ENCODE measurements at places on chromosomes 16 and 17.

DNA sequence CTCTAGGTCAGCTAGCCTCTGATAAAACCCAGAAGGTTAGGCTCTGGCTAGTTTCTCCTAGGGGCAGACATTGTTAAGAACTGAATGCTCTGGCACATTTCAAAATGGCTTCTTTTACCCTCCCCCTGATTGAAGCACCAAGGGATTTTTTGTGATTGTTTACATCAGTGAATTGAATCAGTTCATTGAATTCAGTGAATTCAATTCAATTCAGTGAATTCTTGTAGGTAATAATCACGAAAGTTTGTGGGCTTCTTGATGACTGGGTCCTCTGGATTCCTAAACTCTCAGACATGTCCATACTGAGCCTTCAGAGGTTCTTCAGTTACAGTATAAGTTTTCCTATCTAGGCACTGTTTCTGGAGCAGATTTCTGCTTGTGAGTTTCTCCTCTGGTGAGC is 135.2 kb upstream of the ELAC2 start:
- peak; percentile 60 for DNase-seq

- DNase-seq = no peak
Observed at GRCh38 chr17:67834634-67835033, 9.3 kb downstream of the BPTF start.

DNA sequence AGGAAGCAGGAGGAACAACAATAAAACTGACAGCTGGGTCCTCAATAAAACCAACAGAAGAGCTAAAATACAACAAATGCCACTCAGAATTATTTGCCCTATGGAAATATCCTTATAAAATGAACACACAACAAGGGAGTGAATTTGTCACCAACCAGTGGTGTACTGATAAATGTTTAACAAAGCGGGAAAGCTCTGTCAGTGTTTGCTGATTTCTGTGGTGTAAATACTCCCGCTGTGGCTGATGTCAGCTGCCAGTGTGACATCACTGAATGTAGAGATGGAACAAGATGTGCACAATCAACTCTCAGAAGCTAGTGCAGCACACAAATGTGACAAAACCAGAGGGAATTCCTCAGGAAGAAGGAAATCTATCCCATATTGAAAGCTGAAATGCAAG is 51.9 kb downstream of the CDYL2 start:
- no peak for DNase-seq

DNA sequence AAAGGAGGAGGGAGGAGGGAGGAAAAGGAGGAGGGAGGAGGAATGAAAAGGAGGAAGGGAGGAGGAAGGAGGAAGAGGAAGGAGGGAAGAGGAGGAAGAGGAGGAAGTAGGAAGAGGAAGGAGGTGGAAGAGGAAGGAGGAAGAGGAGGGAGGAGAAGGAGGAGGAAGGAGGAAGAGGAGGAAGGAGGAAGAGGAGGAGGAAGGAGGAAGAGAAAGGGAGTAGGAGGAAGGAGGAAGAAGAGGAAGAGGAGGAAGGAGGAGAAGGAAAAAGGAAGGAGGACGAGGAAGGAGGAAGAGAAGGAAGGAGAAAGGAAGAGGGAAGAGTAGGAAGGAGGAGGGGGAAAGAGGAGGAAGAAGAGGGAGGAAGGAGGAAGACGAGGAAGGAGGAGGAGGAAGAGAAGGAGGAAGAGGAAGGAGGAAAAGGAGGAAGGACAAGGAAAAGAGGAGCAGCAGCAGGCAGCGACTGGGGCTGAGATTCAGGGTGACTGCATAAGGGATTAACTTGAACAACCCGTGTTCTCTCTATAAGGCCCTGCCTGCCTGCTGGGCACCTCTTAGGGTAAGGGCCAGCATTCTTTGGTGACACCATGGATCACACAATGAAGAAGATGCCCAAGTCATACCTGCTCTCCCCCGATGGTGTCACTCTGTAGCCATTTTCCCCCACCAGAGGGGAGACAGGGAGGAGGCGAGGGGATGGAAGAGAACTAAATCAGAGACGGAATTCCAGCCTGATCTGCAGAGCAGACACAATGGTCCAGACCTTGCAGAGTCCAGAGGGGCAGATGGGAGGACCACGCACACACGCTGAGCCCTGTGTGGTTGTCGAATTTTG is 1.4 kb upstream of the IL34 start:
- DNase-seq = no peak

DNA sequence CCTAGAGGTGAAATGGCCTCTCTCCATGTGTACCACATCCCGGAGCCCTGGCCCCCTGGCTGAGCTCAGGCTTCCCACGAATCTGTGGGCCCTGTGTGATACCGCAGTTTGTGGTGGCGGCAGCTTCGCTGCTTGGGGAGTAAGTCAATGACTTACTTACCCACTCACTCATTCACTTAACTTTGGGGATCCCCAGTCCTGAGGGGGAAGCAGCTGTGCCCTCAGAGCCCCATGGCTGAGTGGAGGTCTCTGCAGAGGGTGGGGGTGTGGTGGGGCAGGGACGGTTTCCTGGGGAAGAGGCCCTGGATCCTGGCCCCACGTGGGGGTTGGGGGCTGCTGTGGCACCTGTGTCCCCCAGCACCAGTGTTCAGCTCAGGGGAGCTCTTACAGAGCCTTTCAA is 13.2 kb downstream of the KCNJ12 start:
- no peak for DNase-seq

- no peak for DNase-seq
Observed at GRCh38 chr17:82873521-82873920, 33.7 kb upstream of the ZNF750 start.

DNA sequence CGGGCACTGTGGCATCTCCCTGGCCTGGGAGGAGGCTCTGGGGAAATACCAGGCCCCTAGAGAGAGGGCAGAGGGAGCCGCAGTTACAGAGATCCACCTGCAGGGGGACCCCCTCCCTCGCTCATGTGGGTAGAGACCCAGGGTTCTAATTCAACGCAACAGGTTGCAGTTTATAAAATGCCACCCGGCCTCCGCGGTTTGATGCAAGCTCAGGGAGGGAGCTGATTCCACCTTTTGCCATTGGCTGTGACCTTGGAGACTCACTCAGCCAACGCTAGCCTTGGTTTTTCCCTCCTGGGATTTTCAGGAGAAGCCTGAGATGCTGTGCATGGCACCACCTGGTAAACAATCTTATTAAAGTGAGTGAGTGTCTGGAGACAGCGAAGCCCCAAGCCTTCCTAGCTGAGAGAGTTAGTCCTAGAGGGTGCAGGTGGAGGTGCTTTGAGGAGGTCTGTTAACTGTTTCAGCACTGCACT is 12.1 kb downstream of the TTLL6 start:
- DNase-seq = peak; percentile 36

DNA sequence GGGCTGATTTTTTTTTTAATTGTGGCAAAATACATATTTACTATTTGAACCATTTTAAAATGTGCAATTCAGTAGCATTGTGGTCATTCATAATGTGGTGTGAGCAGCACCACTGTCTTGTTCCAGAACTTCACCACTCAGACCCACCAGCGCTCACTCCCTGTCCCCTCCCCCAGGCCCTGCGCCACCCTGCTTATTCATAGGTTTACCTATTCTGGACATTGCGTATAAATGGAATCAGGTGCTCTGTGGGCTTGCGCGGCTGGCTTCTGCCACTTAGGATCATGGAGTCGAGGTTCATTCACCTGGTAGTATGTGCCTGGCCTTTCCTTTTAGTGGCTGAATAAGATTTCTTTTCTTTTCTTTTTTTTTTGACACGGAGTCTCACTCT is 59.4 kb downstream of the NT5M start:
- DNase-seq = no peak

DNA sequence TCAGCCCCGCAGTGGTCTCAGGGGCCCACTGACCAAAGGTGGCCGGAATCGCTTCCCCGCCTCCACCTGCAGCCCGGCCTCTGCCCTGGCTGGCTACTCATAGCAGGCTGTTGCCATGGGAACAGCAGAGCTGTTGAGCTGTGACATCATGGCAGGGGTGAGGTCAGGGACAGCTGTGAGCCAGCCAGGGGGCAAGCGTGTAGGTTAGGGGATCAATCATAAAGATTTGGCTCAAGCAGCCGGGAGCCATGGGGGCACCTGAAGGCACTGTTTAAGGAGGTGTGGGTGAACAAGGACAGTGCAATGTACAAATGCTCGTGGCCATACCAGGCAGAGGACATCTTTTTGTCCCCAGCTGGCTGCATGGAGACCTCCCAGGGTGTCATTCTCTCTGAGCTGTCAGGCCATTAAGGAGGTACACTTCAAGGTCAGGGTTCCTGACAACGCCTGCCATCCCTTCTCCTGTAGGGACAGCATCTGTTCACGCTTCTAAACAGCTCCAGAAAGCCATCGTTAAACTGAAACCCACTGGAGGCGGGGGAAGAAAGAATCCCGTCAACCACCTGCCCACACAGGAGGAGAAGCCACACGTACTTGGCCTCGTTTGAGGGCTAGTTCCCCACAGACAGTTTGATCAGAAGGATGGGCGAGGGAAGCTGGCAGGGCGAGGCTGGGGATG is at the start of gene CEP295NL:
TSS of gene CEP295NL (minus strand) at position 101 of the 679 bp plus-strand sequence. CDS start 1,373 bp downstream, outside the sequence.
- DNase-seq = peak; percentile 40

GRCh38 chr17:19996502-19996901 is 12.7 kb upstream of the SPECC1 start:
- no peak for DNase-seq

- DNase-seq = no peak
Observed at GRCh38 chr17:45145035-45145389, 3.3 kb upstream of the HEXIM1 start.

GRCh38 chr17:50364715-50365114 is 8.3 kb downstream of the MRPL27 start:
- DNase-seq = peak; percentile 48

GRCh38 chr17:7436556-7437368 is 1.5 kb downstream of the TMEM102 start:
- DNase-seq = peak; percentile 67

GRCh38 chr16:51392521-51393187 is 241.6 kb upstream of the SALL1 start:
- DNase-seq = peak; percentile 92

DNA sequence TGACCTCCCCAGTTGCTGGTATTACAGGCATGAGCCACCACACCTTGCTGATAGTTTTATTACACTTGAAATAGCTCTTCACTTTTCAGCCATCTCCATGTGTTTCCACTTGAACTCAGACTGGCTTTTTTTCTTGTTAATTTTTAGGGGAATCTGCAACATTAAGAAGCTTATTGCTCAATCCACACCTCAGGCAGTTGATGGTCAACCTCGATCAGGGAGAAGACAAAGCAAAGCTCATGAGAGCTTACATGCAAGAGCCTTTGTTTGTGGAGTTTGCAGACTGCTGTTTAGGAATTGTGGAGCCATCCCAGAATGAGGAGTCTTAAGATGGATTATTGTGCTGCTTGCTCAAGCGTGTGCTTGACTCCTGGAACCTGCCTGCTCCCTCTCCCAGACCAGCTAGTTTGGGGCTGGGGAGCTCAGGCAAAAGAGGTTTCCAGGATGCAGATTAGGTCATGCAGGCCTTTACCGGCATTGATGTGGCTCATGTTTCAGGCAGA is 8.6 kb downstream of the ZNHIT3 start:
- peak; percentile 60 for DNase-seq

DNA sequence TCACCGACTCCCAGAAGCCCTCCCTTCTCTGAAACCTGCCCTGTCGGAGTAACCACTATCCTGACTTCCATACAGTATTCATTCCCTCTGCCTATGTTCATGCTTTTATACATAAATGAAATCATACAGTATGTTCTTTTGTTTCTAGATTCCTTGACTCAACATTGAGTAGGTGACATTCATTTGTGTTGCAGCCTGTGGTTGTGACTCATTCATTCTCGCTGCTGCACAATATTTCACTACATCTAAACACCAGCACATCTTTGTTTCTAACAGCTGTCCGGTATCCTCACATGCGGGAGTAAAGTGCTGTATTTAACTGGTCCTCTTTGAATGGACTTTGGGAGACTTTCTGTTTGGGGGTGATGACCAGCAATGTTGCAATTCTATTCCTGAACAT is 135.0 kb upstream of the FOXF1 start:
- peak; percentile 83 for DNase-seq
